Stimulated activated CD4-positive, alpha-beta T cell treated with anti-CD3 and anti-CD28 coated beads, Interleukin-1b, Interleukin-23, amount 100 ng/mL, for 1 hour (primary cell): ENCODE measurements at places on chromosomes 5 and 9.

GRCh38 chr5:141135030-141135717 lies at the start of gene PCDHB5:
Gene PCDHB5 (plus strand): TSS chr5:141135206. CDS start chr5:141135435, 229 bp downstream.
- DNase-seq = no peak

GRCh38 chr9:86082870-86083269 lies 16.5 kb downstream of the GOLM1 start:
- DNase-seq = no peak

DNA sequence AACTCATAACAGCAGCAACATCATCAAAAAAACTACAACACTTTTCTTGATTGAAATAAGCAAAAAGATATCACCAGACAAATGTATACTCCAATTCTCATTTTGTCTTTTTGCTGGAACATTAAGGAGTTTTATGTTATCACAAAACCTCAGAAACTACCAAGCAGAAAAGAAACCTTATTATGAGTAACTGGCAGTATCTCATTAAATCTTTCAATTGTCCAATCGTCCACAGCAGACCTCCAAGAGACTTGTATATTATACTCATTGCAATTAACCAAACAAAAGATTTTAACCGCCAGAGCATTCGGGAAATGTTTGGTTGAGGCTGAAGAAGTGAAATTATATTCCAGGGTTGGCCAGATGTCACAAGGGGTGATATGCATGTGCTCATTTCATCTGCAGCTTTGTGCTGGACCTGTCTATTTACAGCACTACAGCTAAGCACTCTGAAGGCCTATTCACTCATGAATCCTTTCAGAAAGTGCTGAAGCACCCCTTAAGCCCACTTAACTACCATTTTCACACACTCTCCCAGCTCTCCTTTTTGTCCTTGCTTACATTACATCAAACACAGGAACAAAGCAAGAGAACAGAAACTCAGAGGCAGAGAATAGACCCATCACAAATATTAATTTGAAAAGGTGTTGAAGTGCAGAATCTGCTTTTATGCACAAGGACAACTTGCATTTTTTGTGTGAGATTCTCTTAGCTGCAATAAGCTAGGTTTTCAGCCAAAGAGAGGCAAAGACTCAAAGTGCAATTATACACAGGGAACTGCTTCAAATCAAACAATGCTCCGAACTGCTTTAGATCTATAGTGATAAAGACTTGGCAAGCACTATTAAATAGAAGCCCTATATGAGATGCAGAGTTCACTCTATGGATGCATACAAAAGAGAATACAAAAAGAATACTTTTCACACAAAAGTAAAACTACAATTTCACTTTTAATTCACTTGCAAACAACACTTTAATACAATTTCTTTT lies 150.4 kb upstream of the POU5F2 start:
- no peak for DNase-seq

- DNase-seq = no peak
Observed at GRCh38 chr9:126158588-126159429, 167.8 kb upstream of the MVB12B start.

GRCh38 chr9:127644943-127645342 lies 32.9 kb downstream of the STXBP1 start:
- no peak for DNase-seq

DNA sequence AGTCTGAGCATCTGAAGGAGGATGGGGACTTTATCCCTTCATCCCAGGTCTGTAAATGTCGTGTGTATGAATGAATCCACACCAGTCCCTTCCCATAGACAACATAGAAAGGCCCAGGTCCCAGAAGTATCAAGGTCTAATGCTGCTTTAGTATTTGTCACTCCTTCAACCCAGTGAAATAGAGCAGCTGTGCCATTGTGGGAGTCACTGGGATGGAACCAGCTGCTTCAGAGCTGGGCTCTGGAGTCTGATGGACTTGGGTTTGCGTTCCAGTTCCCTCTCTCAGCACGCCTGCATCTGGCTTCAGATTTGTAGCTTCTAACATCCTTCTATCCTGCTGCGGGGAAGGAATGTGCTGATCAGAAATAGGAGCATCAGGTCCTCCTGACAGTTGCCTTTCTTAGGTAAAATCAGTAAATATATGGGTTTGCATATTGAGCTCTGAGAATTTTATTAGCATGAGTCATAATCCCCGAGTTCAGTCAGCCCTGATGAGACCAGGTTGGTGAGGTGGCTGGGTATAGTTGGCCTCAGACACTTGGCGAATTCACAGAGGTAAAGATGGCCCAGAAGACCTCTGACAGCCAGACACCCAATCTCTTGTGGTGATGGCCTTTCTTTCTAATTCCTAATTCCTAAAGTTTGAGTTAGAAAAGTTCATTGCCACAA lies 10.1 kb downstream of the ACO1 start:
- DNase-seq = no peak
